ENCODE measurements at places on chromosomes 1 and 21. TPM values are rescaled to one million over a fixed set of nuclear protein-coding genes. Genes with fewer than 3 reads are reported as not detected.

Gene OR2L5
- total RNA-seq: not detected

Gene TSPAN1
- 1.8 TPM for total RNA-seq

Gene ADCY10
- 0.21 TPM for total RNA-seq

Gene CR2
- total RNA-seq: not detected

- no peak for DNase-seq
Measured at GRCh38 chr1:22827666-22828483, 117.2 kb downstream of the EPHB2 start.

DNA sequence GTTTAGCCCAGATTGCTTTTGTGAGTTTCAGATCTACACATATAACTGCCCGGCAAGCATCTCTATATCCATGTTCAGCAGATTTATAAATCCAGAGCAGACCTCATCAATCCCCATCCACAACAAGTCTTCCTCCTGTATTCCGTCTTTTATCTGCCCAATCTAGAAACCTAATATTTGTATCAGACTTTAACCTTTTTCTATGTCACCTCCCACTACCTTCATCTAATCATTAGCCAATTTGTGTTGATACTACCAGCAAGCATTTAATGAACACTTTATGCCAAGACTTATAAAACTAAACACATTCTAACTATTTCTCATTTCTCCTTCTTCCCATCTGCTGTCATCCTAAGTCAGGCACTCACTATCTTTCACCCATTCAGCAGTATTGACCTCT is 135.5 kb downstream of the PBX1 start:
- no peak for DNase-seq

DNA sequence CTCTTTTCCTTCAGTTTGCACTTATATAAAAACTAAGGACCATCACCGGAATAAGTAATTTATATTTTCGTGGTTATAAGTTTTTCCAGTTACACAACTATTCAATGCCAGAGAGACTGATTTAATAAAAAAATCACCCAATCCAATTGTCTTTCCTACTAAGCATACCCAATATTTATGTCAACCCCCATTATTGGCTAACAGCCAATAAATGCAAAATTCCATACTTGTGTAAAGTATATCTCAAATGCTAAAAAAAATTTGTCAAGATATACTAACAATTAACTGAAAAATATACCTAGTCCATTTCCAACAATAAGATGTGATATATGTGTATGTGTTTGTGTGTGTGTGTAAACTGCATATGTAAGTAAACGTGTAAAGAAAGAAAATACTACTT is 117.4 kb downstream of the AGBL4 start:
- no peak for DNase-seq

- DNase-seq: no peak
Measured at GRCh38 chr21:29018540-29018939, 609 bp downstream of the RWDD2B start.

DNA sequence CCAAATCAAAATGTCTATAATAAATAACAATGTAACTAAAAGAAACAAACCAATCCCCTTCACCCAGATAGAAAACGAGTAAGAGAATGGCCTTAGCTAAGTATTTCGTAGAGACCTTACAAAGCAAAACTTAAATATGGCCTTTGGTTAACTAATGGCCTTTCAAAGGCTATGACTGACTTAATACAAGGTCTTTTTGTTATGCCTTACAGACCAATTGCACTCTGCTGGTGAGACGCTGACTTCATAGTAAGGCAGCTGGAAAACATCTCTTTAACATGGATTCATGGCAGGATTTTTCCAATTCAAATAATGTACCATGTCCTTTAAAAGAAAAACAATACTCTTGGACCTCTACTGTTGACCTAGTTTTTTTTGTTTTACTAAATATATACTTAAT is 15.8 kb upstream of the TBCE start:
- no peak for DNase-seq

Data from left cardiac atrium (tissue), 4 donors.